ENCODE measurements at places on chromosomes 6 and 20. TPM values are rescaled to one million over a fixed set of nuclear protein-coding genes. Genes with fewer than 3 reads are reported as not detected.

GRCh38 chr6:37827603-37828265 lies 8.2 kb downstream of the ZFAND3 start:
- H3K27ac ChIP-seq, result no peak overlapping the region
- DNase-seq, result peak; percentile 55
- H3K4me1 ChIP-seq, result peaks cover 11% of the 10 kb centered on the region
- no peaks in the 10 kb centered on the region for H3K27me3 ChIP-seq

Gene KCNQ5
- polyA plus RNA-seq, result 3.2 TPM

DNA sequence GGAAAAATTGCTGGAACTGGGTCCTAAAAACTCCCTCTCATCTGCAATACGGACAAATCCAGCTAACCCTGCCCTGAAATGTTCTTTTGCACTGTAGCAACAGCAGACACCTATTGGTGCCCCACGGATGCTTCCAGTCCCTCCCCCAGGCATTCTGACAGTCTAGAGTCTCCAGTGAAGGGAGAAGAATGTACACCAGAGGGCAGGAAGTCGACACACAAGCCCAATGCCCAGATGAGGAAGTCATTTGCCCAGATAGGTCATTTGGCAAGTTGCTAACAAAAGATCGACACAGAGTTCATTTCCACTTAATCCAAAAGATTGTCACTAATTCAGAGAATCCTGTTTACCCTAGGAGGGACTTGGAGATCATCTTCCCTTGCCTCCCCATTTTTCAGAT lies 293.0 kb upstream of the PRDM1 start:
- no peak for DNase-seq
- H3K27me3 ChIP-seq, result no peaks in the 10 kb centered on the region
- H3K4me1 ChIP-seq, result no peaks in the 10 kb centered on the region
- H3K27ac ChIP-seq, result no peak overlapping the region

- no peak overlapping the region for H3K27ac ChIP-seq
- H3K4me3 ChIP-seq, result no peak overlapping the region
- H3K27me3 ChIP-seq, result no peaks in the 10 kb centered on the region
Measured at GRCh38 chr20:58168843-58169242, 59.6 kb downstream of the ANKRD60 start.

DNA sequence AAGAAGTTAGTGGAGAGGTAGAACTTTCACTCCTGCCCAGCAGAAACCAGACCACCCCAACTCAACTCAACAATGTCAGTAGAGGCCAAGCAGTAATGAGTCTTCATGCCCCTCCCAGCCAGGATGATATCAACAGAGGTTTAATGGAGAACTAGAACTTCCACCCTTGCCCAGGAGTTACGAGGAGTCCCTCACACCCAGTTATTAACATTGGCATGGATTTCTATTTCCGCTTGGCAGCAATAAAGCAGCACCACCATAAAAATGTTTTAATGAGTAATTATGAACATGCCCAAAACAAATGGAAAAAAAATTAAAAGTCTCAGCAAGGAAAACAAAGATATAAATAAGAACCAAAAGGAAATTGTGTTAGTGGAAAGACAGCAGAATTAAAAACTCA lies 40.7 kb upstream of the ID4 start:
- H3K27me3 ChIP-seq, result no peaks in the 10 kb centered on the region
- DNase-seq, result no peak
- H3K4me3 ChIP-seq, result no peak overlapping the region
- 0 out of 2 replicates have a peak, but pooled peaks cover 1% of the 10 kb centered on the region for H3K4me1 ChIP-seq

GRCh38 chr20:37523012-37523391 lies 2.0 kb downstream of the NNAT start:
- peaks cover 15% of the 10 kb centered on the region for H3K36me3 ChIP-seq
- no peaks in the 10 kb centered on the region for H3K27me3 ChIP-seq
